ENCODE measurements at places on chromosomes 5 and 9.

DNA sequence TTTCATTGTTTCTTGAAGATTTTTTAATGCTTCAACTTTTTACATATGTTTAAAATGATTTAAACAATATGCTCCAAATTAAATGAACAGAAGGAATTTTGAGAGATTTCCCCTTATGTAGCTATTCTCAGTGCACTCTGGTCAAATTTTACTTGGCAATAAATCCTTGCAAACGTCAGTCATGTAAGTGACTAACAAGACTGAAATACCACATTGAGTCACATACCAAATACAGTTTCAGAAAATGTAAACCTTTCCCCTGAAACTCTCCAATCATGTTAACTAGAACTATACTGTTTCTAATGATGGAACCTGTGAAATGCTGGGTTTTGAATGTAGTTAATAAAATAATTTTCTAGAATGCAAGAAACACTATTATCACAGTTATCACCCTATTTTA, 29.6 kb downstream of the SAR1B start:
- DNase-seq: peak; percentile 54

- DNase-seq: no peak
These were observed 43.5 kb downstream of the DMAC1 start for GRCh38 chr9:7756088-7756487.

- peak; percentile 63 for DNase-seq
These were observed 6.3 kb downstream of the STC2 start for GRCh38 chr5:173321886-173322285.

DNA sequence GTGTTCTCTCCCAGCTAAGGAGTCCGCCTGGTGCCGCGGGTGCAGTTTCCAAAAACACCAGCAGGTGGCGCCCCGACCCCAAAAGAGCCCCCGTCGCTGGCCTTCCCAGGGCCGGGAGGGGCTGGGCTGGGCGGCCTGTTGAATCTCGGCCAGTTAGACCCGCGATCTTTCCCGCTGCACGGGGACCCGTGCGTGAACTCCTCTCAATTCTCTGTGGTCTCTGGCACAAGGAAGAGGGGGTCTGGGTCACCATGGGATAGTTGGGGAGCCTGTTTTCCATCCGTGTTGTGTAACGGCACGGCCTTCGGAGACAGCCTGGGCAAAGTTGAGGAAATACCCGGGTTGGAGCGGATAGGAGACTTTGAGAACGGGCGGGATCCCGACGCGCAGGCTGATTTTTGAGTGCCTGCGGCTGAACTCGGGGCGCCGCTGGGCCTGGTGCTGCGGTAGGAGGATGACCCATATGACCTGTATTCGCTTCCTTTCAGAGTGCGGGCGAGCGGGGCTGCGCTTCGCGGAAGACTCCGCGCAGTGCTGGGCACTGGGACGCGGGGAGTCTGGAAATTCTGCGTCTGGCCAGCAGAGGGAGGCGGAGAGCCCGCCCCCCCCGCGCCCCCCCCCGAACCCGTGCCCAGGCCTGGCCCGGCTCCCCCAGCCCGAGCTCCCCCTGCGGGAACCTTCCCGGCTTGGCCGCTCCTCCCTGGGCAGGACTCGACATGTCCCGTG, 7.9 kb upstream of the PSD2 start:
- peak; percentile 73 for DNase-seq

- no peak for DNase-seq
These were observed 17.2 kb downstream of the FRMD3 start for GRCh38 chr9:83521011-83521410.

DNA sequence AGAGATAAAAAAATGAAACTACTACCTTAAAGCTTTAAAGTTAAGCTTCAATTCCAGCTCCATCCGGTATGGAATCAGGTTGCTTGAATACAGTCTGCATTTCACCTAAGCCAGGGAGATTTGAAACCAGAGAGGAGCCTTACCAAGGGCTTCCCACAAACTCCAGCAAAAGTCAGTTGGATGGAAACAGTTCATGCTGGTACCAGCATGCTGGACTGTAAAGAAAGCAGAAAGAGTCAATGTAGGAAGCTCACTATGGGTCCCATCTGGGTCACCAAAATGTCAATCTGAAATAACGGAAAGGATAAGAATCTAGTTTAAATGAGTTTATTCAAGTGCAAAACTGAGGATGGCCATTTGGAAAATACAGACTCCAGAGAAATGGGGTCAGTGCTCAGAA, 65.3 kb downstream of the CDO1 start:
- no peak for DNase-seq

DNA sequence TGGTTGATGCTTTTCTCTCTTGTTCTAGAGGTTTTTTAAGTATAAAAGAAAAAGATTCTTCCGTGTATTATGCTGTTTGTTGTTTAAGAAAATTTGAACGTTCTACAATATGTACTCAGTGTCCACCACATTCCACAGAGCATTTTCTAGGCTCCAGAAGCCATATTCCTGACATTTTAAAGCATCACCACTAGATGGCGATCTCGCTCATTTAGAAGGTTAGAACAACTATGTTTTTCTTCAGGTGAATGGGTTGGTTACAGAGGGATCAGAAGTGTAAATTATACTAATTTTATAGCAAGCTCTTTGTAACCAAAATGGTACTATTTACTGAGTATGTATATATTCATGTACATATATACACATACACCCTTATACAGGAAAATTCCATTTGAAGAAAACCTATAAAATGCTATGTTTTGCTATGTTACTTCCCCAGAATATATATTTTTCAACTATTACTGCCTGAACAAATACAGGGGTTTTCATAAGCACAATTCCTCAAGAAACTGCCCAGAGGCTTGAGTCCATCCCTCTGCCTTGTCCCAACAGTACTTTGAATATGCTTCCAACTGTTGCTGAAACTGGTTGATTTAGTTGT, 284.3 kb downstream of the CCDC171 start:
- DNase-seq: peak; percentile 79

DNA sequence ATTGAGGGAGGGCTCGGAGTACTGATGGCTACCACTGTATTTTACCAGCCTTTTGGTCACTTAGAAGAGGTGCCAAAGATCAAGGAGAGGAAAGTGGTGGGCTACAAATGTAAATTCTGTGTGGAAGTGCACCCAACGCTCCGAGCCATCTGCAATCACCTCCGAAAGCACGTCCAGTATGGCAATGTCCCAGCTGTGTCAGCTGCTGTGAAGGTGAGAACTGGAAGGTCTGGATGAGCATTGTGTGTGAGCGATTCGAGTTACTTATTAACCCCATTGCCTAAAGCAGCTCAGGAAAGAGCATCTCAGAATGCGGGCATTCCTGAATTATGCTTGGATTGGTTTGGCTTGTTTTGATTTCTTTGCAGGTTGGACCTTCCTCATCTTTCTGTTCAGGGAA, 67.5 kb downstream of the ZNF462 start:
- no peak for DNase-seq

DNA sequence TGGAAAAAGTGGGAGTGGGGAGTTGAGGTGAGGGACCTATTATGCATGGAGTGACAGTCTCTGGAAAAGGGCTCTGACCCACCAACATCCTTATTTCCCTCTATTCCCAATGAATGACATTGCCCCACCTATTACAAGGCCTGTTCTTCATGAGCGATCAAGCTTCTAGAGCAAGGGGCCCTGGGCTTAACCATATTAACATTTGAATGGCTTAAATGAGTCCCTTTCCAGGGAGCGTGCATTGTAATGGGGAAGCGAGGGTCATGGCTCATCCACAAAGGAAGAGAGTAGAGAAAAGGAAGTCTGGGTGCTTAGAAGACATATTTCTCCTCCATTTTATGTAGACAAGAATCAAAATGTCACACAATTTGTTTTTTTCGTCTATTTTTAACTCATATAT, 255.5 kb downstream of the CAAP1 start:
- no peak for DNase-seq

DNA sequence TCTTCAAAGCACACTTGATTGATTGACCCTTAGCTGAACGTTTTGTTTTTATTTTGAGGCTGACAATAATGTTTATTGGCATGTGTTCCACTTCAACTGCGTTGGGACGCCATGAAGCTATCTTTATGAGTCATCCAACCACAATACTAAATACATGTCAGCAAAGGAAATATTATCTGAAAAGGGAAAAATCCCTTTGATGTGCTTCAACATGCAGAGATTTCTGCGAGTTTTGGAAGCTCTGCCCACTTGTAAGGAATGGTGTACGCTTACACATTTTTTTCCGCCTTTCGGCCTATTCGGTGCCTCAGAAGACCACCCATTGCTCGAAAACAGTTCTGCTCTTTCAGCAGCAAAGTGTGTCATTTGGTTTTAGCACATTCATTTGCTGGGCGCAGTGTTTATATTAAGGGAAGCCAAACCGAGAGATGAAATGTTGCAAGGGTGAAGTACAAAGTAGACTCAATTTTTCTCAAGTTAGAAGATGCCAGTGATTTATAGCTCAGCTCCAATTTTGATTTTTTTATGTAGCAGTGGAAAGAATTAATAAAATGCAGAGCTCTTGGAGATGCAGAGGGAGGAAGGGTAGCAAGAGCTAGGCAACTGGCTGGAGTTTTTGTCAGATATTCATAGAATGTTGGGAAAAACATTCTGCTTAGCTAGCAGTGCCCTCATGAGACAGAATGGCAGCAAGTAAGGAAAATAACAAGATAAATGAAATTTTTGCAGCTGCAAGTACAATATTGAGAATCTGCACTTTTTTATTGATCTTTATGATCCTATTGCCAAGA, 68.9 kb downstream of the PRDM6 start:
- DNase-seq: peak; percentile 91

DNA sequence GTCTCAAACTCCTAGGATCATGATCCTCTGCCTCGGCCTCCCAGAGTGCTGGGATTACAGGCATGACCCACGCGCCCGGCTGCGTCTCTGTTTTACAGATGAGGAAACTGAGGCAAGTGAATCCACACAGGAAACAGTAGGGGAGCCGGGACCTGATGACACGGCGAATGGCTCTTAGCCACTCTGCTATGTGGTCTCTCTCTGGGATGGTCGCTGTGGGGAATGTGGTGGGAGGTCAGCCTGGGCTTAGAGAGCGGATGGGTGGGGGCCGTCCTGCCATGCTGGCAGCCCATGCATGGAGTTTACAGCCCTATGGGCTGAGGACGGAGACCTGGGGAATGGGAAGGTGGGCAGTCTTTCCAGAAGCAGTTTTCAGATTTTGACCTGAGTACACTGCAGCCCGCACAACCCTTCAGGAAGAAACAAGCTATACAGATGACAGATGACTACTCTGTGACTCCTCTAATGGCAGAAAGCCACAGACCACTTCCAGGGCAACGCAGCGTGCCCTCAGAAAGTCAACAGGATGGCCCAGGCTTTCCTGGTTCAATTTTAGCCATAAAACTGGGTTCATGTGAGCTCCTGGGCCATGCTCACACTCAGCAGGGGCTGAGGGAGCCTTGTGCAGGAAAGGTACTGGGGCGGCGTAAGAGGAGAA, 136.1 kb upstream of the RAPGEF1 start:
- peak; percentile 9 for DNase-seq

- no peak for DNase-seq
These were observed 106.7 kb downstream of the FOCAD start for GRCh38 chr9:20790721-20791120.

DNA sequence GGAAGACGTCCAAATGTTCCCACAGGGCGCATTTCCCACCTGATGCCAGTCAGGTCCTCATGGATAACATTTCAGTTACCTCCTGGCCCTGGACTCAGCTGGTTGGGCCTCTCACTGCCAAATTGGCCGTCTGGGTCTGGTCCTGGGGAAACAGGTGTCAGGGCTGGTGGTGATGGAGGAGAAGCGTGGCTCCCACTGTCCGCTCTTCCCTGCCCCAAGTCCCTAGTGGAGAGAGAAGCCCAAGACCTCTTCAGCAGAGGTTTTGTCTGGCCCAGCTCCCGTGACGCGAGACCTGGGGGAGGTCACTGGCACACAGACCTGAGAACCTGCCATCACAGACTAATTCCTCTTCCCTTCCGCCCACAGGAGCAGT, 27.8 kb upstream of the PRDM12 start:
- no peak for DNase-seq

DNA sequence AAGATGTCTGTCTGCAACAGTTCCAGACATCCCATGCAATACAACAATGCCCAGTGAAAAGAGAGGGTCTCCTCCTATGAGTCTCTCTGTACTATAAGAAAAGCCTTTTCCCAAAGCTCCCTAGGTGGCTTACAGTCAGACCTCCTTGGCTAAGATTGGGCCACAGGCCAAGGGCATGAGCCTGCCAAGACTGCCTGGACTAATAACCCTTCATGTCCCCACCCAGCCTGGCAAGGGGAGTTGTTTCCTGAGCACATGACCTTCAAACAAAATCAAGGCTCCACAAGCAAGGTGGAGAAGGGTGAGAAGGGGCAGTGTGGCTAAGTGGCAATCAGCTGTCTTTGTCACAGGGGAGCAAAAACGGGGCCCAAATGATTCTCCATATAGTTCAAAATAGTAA, 75.6 kb upstream of the ZSWIM6 start:
- peak; percentile 81 for DNase-seq

DNA sequence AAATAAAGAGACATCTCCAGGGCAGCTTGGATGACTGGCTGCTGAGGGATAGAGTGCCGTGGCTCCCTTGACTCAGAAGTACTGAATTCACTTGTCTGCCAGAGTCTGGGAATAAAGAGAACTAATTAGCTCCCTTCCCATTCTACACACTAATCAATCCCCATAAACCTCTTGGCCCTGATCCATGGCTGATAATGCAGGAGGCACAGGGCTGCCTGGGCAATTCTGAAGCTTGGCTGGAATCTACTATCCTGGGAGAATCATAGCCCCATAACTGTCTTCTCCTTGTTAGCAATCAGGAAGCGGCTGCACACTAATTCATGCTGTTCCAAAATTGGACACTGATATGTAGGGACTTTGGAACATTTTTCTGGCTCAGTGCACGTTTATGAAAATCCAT, 197.7 kb downstream of the PTTG1 start:
- no peak for DNase-seq

GRCh38 chr5:156237361-156237760, 89.6 kb upstream of the SGCD start:
- no peak for DNase-seq

- peak; percentile 59 for DNase-seq
These were observed 15.0 kb upstream of the RPS14 start for GRCh38 chr5:150464554-150465012.

DNA sequence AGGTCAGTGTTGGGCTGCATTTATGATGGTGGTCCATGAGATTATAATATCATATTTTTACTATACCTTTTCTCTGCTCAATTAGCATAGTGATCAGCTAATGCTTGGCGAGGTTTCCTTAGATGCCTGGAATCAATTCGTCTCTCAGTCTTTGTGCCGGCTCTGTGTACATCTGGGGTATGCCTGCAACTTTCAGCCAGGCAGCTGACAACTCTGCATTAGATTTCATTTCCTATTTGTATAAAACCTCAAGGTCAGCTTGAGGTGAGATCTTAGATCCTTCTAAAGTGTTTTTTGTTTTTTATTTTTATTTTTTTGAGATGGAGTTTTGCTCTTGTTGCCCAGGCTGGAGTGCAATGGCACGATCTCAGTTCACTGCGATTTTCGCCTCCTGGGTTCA, 86.8 kb downstream of the MELK start:
- no peak for DNase-seq

- no peak for DNase-seq
These were observed 815 bp downstream of the ANXA6 start for GRCh38 chr5:151156507-151157420.

- DNase-seq: peak; percentile 26
These were observed 475 bp downstream of the WDR5 start for GRCh38 chr9:134136118-134136995.

GRCh38 chr9:113568571-113569321, 105.2 kb downstream of the RGS3 start:
- no peak for DNase-seq

All from fibroblast of the aortic adventitia (primary cell).